ENCODE measurements at places on chromosomes 3 and 15. TPM values are rescaled to one million over a fixed set of nuclear protein-coding genes. Genes with fewer than 3 reads are reported as not detected.
A peak's percentile ranks its signal among the peaks of the same experiment; 100 is the strongest.

- DNase-seq = no peak
Measured at GRCh38 chr3:51777985-51778384, 1.1 kb downstream of the IQCF6 start.

GRCh38 chr3:42257007-42257406, 9.0 kb downstream of the CCK start:
- no peak for DNase-seq

- DNase-seq = no peak
Measured at GRCh38 chr3:66639809-66640356, 139.1 kb upstream of the LRIG1 start.

GRCh38 chr3:21294768-21295167, 456.2 kb downstream of the ZNF385D start:
- DNase-seq = no peak

- no peak for DNase-seq
Measured at GRCh38 chr15:75195122-75195765, 6.4 kb upstream of the C15orf39 start.

- DNase-seq = no peak
Measured at GRCh38 chr3:142664819-142665218, 59.0 kb upstream of the TRPC1 start.

- DNase-seq = no peak
Measured at GRCh38 chr3:99846477-99847160, 29.0 kb downstream of the CMSS1 start.

SPINK8 gene
- not detected for polyA plus RNA-seq

- no peak for DNase-seq
Measured at GRCh38 chr3:46564190-46565021, 1.7 kb downstream of the LRRC2 start.

GRCh38 chr15:65936282-65936681, 67.0 kb downstream of the RAB11A start:
- no peak for DNase-seq

PTH1R gene
- 10.9 TPM for polyA plus RNA-seq

DNA sequence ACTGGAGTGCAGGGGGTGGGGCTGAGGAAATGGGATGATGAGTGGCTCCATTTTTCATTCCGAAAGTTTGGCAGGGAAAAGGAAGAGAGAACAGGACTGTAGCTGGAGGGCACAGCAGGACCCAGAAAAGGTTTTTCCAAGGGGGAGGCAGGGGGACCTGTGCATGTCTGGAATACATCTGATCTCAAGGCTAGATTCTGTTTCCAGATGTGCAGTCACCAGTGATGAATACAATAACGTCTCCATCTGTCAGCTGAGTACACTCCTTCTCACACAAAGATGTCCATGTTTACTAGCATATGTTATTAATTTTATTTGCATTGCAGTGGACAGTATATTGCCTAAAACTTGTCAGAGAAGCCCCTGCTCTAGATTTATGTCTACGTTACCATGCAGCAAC, 39.9 kb upstream of the PRTG start:
- no peak for DNase-seq

RLBP1 gene
- polyA plus RNA-seq = 0.28 TPM

ACP3 gene
- 0.65 TPM for polyA plus RNA-seq

DNA sequence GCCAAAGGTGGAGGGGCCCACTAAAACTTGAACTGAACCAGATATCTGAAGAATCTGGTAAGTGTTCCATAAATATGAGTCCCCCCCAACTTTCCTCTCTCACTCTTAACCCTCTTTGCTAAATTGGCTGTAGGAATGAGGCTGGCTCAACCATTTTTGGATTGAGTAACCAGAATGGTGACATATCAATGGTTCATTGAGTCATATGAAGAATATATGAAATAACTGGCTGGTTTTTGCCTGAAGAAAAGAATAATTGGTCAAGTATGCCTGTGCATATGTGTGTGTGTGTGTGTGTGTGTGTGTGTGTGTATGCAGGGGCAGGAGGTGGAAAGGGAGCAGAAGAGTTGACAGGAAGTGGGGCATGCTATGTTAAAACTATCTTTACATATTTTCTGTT, 472.9 kb upstream of the THBS1 start:
- no peak for DNase-seq

CCR2 gene
- polyA plus RNA-seq = 0.89 TPM

GRCh38 chr15:70451821-70452653, 311.3 kb downstream of the UACA start:
- no peak for DNase-seq

ACKR2 gene
- polyA plus RNA-seq = 0.46 TPM

EEFSEC gene
- polyA plus RNA-seq = 17.1 TPM

DNA sequence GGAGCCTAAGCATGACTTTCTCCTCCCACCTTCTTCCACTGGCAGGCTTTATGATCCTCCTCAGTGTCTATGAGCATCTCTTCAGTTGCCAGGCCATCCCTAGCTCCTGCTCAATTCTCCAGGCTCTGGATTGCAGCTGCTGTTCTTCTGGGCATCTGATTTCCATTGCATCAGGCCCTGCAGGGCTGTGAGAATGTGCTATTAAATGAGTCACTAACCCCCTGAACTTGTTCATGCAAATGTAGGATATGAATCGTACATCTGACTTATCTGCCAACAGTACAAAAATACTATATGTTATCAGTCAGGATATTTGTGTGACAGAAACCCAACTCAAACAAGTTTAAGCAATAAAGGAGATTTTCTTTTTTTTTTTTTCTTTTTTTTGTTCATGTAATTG, 11.9 kb downstream of the GPR176 start:
- no peak for DNase-seq

- DNase-seq = no peak
Measured at GRCh38 chr15:93068581-93069199, 20.3 kb downstream of the RGMA start.

GRCh38 chr3:179015551-179016020, 56.0 kb downstream of the ZMAT3 start:
- DNase-seq = peak; percentile 67

WWTR1 gene
- polyA plus RNA-seq = 71.8 TPM

- no peak for DNase-seq
Measured at GRCh38 chr3:178669022-178669601, 132.9 kb downstream of the KCNMB2 start.

DNA sequence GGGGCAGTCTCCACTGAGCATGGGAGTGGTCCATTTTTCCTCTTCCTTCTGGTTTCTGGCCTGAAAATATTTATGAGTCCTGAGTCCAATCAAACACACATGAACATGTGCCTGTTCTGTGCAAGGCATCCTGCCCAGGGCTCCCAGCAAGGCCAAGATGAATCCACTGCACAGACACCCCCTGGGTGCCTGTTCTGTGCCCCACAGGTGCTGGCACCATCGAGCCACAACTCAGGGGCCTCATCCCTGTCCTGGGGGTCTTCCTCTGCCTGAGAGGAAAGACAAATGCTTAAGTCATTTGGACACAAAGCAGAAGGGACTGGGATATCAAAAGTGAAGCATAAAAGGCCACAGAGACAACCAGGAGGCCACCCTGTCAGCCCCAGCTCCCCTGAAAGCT, 87.4 kb upstream of the IQSEC1 start:
- no peak for DNase-seq

- DNase-seq = no peak
Measured at GRCh38 chr15:57324944-57325679, 51.2 kb upstream of the CGNL1 start.
